ENCODE measurements at places on chromosomes 12 and 14.

DNA sequence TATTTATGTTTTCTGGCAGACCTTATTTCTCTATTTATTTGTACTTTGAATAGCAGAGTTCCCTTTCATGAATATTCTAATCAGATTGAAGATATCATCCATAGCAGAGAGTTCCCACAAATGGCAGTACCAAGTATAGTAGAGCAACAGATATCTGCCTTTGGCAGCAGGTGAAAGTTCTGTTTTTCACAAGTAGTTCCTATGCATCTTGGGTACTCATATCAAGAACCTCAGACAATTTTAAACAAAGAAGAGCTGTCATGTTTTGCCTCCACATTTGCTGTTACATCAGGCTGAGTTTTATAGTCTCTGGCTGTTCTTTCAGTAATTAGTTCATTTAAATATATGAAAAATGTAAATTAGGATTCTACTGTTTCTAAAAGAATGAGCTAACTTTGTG is 252.0 kb downstream of the KCNC2 start:
- no peak for DNase-seq

DNA sequence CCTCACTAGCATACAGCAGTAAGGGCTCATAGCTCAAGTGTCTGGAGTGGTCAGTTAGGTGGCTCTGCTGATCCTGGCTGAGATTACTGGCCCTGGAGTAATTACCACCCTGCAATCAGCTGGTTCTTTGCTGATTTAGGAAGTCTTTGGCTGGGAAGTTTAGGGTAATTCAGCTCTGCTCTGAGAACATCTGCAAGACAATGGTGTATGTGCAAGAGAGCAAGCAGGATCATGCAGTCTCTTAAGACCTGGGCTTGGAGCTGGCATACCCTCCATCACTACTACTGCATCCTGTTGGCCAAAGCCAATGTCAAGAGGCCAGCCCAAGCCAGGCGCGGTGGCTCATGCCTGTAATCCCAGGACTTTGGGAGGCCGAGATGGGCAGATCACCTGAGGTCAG is 159.0 kb downstream of the NDUFA12 start:
- no peak for DNase-seq

- DNase-seq = no peak
These were observed 2.5 kb downstream of the MYH7 start for GRCh38 chr14:23432946-23433345.

DNA sequence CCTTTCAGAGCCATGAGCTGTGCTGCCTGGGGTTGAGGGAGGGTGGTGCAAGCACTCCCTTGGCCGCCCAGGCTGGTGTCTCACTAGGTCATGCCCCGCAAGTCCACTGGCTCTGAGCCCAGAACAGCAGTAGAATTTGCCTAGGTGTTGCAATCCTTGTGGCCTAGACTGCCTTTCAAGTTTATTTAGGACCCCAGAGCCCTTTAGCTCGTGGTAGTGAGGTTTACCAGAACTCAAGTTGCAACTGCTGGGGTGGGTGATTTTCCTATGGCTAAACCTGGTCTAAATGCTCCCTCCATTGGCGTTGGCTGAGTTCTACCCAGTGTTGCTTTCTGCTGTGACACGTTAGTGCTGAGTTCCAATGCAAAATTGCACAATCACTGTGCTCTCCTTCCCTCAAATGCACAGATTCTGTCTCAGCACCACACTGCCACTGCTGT is 287.2 kb downstream of the BCAT1 start:
- DNase-seq = no peak

- no peak for DNase-seq
These were observed 137.2 kb upstream of the PELI2 start for GRCh38 chr14:55980970-55981369.

GRCh38 chr12:29662734-29663323 is 120.9 kb downstream of the TMTC1 start:
- DNase-seq = no peak

GRCh38 chr12:9763025-9763424 is 2.3 kb upstream of the CD69 start:
- no peak for DNase-seq

DNA sequence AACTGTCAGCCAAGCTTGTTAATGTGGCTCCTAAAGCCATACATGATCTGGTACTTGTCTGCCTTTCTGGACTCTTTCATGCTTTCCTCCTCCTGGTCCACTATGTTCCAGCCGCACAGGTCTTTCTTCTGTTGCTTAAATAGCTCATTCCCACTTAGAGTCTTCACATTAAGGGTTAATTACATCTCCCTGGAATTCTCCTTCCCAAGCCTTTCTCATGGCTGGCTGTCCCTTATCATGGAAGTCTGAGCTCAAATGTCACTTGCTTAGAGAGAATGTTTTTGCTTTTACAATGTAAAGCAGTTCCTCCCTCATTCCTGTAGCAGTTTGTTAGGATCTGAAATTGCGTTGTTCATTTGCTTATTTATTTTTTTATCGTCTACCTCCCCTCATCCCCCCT is 199.6 kb downstream of the TRHDE start:
- no peak for DNase-seq

DNA sequence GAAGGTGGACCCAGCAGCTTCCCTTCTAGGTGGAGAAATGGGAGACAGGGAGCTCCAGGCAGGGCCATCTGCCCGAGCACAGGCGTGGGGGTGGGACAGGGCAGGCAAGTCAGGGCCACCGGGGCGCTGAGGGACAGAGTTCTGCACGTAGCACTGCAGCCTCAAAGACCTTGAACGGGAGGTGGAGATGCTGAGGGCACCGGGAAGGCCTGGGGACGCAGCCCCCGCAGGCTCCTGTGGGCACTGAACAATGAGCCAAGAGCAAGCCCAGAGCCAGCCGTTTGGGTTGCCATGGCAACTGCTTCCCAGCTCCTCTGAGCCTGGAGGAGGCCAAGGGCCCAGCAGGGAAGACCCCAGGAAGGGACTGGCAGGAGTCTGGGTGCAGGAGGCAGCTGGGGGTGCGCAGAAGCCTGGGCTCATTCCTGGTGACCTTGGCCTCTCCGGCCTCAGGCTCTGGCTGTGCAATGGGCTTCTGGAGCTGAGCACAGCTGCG is 3.4 kb downstream of the LBHD2 start:
- DNase-seq = no peak

DNA sequence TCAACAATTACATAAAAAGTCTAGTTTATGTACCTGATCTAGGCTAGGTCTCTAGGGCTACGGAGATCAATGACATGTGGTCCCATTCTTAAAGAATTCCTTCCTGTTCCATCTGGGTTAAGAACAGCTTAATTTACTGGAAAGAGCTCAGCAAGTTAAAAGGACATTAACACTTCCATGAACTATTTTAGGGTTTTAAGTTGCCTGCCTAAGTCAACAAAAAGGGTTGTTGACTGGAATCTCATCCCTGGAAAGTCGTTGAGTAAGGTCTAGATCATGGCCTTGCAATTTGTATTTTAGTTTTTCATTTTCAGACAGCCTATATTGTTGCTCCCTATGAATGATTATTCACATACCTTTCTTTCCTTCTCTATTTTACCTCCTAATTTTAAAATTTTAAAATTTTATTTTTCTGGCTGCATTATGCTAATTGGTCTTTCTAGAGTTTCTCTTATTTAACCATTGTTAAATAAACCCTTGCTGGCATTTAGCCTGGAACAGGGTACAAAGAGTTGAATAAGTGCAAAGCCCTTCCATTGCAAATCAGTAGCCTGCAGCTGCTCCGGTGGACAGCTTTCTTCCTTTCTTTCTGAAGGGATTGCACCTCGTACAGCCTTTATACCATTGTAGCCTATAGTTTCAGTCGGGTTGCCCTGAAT is 66.3 kb downstream of the VRK1 start:
- no peak for DNase-seq

DNA sequence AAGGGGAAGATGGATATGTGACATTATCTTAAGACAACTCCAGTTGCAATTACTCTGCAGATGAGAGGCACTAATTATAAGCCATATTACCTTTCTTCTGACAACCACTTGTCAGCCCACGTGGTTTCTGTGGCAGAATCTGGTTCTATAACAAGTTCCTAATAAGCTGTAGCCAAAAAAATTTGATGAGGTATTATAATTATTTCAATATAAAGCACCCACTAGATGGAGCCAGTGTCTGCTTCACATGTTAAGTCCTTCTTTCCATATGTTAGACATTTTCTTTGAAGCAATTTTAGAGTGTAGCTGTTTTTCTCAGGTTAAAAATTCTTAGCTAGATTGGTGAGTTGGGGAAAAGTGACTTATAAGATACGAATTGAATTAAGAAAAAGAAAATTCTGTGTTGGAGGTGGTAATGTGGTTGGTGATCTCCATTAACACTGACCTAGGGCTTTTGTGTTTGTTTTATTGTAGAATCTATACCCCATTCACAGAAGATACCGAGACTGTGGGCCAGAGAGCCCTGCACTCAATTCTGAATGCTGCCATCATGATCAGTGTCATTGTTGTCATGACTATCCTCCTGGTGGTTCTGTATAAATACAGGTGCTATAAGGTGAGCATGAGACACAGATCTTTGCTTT is 36.9 kb downstream of the PSEN1 start:
- no peak for DNase-seq

- DNase-seq = peak; percentile 49
These were observed 44.6 kb downstream of the MLXIP start for GRCh38 chr12:122123051-122123760.

DNA sequence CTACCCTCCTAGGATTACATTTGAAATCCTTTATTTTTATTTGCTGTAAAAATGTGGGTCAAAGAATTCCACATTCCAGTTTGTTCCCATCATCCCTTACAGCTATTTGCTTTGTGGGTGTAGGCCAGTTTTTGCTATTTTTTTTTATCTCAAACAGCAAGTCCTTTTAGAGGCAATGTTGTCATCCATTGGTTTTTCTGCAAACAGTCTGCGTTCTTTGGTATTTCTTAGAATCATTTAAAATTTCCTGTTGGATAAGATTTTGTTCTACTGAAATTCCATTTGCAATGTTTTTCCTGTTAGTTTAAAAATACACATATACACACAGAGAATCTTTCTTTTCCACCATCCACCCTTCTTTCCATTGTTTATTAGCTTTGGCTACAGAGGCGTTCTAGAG is 53.3 kb upstream of the STK38L start:
- DNase-seq = no peak

GRCh38 chr12:68481181-68481941 is 129.3 kb upstream of the RAP1B start:
- DNase-seq = no peak
